ENCODE measurements at places on chromosomes 3 and 15.

DNA sequence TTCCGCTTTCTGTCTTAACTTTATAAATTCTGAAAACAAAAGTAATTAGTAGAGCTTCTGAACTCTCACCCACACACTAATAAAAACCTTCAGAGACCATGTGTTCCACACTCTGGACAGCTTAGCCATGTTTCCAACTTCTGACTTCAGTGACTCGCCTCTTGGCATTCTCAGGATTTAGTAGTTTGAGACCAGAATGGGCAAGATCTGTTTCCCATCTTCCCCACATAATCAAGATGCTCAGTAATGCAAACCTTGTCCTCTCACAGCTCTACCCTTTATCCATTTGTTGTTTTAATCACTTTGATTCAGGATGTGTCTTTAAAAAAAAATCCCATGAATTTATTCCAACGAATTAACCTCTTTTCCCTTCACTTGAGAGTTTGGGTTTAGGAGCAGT lies 166.6 kb upstream of the SLC24A5 start:
- no peak for DNase-seq

DNA sequence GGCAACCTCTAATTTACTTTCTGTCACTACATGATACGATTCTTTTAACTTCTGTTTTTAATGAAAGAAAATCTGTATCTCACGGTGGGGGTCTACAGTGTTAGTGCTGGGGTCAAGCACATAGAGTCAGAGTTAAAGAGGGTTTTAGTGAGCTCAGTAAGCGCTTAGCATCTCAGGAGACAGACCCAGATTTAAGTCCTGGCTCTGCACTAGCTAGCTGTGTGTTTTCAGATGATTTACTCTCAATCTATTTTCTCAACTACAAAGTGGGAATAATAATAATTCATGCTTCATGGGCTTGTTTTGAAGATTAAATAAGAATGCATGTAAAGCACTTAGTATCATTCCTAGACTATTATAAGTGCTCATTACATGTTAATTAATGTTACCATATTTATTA lies 63.4 kb upstream of the KBTBD8 start:
- peak; percentile 64 for DNase-seq

DNA sequence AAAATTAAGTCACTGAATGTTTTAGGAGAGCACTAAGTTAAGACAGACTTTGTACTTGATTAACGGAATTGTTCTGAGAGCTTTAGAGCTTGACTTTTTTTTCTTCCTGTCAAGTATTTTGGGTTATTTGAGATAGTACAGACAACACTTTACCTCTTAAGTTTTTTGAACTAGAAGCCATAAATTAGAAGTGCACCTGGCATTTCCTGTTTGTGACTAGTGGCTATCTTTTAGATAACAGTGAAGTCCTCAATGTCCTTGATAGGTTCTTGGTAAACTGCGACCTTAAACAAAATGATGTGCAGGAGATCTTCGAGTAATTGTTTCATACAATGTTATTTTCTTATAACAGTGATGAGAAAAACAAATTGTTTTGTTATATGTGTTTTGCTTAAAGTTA lies 213.9 kb downstream of the TP63 start:
- DNase-seq = no peak

GRCh38 chr15:25246641-25247406 lies 192.0 kb downstream of the UBE3A start:
- DNase-seq = no peak

GRCh38 chr3:131370935-131371687 lies 10.5 kb upstream of the NUDT16 start:
- DNase-seq = no peak

GRCh38 chr15:33801954-33802353 lies 166.3 kb upstream of the CHRM5 start:
- DNase-seq = no peak

DNA sequence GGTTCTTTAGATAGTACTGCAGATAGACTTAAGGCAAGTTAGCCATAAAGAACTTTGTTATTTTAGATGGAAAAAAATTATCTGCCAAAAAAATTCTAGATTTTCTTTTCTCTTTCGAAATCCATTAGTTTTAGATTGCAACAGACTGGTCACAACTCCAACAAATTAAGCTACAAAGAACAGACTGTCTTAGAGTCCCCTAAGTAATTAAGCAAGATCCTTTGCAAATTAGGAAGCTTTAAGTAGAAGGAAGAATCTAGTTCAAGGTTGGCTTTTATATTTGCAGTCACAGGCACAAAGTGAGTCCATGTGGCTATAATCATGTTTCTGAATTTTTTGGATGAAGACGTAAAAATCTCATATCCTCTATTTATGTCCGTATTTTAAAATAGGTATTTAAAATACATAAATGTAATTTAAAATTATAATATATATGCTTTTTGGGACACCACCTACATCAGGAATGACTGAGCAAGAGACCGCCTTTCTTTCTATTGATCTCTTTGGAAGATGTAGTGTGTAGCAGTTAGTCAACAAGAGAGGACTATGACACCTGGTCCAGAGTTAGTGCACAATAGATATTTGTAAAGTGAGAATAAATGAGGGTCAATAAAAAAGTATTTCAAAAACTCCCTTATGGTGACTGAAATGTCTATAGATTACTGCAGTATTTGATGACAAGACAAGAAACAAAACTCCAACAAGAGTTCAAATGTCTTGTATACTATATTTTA lies 34.4 kb downstream of the TMEM45A start:
- no peak for DNase-seq

DNA sequence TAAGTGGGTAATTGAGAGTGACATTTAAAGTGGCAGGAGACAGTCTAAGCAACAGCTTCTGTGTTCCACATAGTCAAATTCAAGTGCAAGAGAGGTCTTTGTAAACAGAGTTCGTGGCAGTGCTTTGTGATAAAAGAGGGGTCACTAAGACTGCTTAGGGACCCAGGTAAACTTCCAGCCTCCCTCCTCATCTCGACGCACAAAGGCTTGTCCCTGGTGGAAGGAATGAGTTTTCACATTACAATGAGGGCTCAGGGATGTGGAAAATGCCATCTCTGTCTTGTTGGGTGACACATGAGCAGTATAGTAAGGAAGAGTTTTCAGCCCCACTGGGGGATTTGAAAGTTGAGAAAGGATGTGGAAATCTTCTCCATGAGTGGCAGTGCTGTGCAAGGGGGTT lies 7.3 kb downstream of the GMNC start:
- no peak for DNase-seq

GRCh38 chr3:71066849-71067261 lies 516.7 kb downstream of the FOXP1 start:
- DNase-seq = no peak

DNA sequence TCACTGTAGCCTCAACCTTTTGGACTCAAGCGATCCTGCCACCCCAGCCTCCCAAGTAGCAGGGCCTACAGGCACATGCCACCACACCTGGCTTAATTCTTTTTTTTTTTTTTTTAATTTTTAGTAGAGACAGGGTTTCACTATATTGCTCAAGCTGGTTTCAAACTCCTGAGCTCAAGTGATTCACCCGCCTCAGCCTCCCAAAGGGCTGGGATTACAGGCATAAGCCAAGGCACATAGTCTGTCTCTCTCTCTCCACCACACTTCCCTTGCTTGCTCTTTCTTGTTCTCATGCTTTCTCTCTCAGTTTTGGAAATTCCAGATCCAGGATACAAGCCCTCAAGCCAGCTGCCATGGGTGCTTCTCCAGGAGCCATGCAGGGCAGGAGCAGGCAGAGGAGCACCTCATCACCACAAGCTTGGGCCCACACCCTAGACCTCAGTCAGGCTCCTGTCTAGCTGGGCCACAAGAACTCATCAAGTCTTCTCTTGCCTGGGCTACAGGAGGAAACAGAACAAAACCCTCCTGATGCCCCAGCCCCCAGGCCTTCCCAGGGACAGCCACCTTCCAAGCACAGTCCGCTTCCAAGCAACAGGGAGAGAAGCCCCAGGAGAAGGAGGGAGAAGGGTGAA lies 145.3 kb upstream of the LPP start:
- no peak for DNase-seq

DNA sequence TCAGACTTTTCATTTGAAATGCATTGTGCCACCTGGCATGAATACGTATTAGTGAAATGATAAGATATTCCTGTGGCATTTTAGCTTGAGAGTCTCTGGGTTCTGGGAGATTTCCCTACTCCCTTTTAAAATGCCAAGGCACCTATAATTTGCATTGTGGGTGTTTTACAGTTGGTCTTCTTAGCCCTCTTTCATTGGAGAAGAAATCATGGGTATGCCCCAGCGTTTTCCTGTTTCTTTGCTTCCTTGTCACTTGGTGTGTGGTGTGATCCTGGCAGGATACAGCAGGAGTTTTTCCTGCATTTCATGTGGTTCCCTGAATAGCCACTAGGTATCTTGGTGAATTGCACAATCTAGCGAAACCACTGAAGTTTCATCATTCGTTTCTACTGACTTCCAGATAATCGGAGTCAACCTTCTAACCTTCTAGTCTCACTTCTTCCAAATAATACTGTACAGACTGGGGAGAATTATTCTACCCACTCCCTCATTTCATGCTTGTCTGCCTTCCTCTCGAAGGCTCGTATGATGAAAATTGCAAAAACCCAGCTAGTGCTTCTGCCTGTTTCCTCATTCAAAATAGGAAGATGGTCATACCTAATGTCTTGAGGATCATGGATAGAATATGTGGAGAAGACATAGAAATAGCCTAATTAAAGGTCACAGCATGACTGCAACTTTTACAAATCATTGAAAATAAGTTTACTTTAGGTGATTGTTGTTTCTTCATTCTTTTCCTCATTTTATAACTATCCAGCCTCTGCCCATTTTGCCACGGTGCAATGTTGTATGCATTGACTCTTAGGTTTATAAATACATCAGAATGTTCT lies 2.6 kb downstream of the BHLHE40 start:
- no peak for DNase-seq

DNA sequence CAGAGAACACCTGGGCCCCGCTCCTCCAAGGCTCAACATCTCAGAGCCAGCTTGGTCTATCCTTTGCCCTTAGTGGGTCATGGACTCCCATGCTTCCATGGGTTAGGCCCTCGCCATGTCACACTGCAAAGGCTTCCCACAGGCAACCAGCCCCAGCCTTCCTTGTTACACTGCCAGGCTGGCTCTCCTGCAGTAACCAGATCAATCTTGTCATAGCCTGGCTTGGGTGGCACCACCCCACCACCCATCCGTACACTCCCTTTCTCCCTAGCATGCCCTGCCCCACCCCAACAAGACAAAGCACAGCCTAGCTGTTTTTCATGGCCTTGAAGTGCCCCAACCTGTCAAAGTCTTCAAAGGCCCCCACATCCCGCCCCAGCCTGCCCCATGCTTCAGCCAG lies 30.5 kb downstream of the CA12 start:
- DNase-seq = no peak

GRCh38 chr15:24607636-24608035 lies 67.9 kb upstream of the NPAP1 start:
- DNase-seq = no peak

DNA sequence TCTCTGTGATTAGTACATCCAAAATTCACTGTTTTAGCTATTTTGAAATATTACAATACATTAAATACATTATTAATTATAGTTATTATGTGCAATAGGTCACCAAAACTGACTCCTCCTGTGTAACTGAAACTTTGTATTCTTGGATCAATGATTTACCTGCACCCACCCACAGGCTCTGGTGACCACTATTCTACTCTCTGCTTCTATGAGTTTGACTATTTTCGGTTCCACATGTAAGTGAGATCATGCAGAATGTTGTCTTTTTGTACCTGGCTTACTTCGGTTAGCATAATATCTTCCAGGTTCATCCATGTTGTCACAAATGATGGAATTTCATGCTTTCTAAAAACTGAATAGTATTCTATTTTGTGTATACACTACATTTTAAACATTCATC lies 43.8 kb downstream of the SLC2A2 start:
- DNase-seq = no peak

DNA sequence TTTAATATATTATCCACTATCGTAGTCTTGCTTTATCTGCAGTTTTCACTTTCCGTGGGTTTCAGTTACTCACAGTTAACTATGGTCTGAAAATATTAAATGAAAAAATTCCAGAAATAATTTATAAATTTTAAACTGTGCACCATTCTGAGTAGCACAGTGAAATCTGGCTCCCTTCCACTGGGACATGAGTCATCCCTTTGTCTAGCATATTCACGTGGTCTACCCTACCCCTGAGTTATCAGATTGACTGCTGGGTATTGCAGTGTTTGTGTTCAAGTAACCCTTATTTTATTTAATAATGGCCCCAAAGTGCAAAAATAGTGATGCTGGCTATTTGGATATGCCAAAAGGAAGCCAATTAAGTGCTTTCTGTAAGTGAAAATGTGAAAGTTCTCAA lies 539.5 kb upstream of the AGTR1 start:
- DNase-seq = no peak

DNA sequence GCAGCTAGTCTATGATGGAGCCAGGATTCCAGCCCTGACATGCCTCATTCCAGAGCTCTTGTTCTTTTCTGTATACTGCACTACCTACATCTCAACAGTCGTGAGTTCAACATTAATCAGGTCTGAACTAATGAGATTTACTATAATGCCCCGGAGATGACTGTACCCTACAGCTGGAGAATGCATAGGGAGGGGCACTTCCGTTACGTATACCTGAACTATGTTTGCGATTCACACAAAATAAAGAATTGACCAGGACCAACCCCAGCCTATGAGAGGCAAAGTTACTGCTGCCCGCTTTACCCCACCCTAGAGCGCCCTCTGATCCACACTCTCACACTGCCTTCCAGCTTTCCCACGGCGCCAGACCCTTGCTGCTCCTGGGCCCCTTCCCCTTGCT lies 97.0 kb downstream of the IGF2BP2 start:
- DNase-seq = no peak

Measured in NCI-H2227 treated with DMSO at 0.1 percent for 48 hours (cell line).